ENCODE measurements at places on chromosomes 12 and 14.

- DNase-seq: no peak
These were observed 399.2 kb downstream of the IPO8 start for GRCh38 chr12:30296486-30296885.

DNA sequence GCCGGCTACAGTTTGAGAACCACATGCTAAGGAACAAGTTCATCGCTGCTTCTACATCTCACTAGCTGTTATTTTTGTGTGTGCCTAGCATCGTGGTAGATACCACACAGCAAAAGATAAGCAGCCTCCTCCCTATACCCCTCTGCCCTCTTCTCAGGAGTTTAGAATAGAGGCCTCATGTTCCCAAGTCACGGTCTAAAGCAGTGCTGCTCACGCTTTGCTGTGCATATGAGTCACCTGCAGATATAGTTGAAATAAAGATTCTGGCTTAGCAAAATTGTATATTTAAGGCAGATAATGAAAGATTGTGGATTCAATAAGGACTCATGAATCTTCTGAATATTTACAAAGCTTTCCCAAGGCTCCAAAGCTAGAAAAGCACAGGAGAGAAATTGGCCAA, 28.0 kb downstream of the PLEKHG7 start:
- no peak for DNase-seq

GRCh38 chr14:24299255-24300191, at the start of the genes DHRS1 and NOP9:
TSS of gene DHRS1 (minus strand) at chr14:24299780. CDS start at chr14:24299106, 674 bp downstream.
TSS of gene NOP9 (plus strand) at chr14:24299850. CDS start at chr14:24299955, 105 bp downstream.
- peak; percentile 84 for DNase-seq

GRCh38 chr12:125890971-125891370, 825.7 kb downstream of the AACS start:
- no peak for DNase-seq

DNA sequence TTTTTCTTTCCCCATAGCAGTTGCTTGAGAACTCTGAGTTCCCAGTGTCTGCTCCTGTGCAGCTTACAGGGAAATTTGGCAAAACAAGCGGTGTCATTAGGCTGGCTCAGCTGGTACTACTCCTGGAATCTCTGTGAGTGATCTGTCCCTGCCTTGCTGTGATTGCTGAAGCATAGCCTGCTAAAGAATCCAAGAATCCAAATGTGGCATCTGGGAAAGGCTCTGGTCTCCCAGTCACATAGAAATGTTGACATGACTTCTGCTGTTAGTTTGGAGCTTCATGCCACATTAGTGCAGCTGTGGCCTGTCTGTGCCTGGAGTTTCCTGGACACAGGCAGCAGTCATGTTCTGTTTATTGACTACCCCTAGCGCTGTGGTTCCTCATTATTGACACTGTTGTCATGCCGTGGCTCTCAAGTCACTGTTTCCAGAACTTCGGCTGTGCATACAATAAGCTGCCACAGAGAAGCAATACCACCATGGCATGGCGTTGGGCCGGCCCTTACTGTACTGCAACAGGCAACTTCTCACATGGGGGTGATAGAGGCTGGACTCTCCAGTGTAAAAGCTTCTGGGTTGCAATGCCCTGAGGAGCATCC, 166.8 kb downstream of the MYRFL start:
- DNase-seq: no peak

DNA sequence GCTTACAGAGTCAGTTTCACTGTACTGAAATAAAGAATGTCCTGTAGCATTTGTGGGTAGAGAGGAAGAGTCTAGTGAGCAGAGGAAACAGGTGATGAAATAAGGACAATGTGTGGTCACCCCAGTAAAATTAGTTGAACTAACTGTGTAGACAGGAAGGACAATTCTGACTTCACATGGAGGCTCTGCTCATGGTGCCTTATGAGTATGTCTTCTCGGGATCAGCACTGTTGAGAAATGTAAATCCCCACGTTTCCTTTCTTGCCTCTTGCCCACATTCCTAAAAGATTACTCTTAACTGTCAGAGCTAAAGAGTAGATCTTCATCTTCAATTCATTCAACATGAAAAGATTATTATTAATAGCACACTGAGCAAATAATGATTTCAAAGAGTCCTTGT, 113.2 kb upstream of the FLRT2 start:
- DNase-seq: no peak

- DNase-seq: no peak
These were observed 276.2 kb downstream of the EMP1 start for GRCh38 chr12:13472690-13473089.

GRCh38 chr12:28327722-28328121, 137.5 kb downstream of the CCDC91 start:
- DNase-seq: no peak

- DNase-seq: no peak
These were observed 291.6 kb downstream of the AKAP6 start for GRCh38 chr14:32620724-32621123.

- no peak for DNase-seq
These were observed 96.8 kb downstream of the ERGIC2 start for GRCh38 chr12:29283969-29284700.

GRCh38 chr14:106506881-106507305, 980.5 kb downstream of the TMEM121 start:
- DNase-seq: no peak

- DNase-seq: no peak
These were observed 54.8 kb upstream of the DAAM1 start for GRCh38 chr14:59133709-59134108.

DNA sequence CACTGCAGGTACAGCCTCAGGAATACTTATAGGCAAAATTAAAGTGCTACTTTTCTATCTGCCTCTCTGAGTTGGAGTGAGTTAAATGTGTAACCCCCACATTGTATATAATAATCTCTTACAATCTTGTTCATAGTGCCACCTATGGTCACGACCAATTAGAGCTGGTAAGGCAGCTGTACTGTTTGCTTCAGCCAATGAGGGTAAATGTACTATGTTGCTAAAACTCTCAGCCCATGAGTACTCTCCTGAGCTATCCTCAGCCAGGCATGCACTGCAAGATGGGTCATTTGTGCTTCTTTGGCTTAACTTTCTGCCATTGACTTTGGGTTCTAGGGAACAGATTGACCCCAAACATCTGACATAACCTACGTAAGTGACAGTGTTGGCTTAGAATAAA, 15.0 kb upstream of the MDM2 start:
- no peak for DNase-seq

GRCh38 chr14:102857444-102857843, 65.0 kb upstream of the AMN start:
- no peak for DNase-seq

DNA sequence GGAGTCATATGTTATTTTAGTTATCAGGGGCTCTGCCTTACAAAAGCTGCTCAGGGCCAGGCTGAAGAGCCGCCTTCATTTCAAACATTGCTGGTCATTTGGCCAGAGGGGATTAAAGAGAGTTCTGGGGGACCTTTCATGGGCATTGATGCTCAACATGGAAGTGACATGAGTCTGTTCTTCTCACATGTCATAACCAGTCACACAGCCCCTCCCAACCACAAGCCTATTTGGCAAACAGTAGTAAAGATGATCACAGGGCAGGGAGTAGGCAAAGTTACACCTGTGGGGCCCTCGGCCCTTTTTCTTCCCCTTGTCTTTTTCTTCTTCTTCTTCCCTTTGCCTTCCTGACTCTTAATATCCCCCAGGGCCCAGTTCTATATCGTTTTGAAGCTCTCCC, 33.3 kb downstream of the CFAP54 start:
- no peak for DNase-seq

GRCh38 chr14:90381011-90381786, 15.6 kb upstream of the CALM1 start:
- DNase-seq: no peak

GRCh38 chr12:121804417-121805111, 755 bp downstream of the SETD1B start:
- no peak for DNase-seq

GRCh38 chr12:90572778-90573177, 382.2 kb downstream of the CCER1 start:
- no peak for DNase-seq

GRCh38 chr14:69259168-69259526, 811 bp upstream of the GALNT16 start:
- no peak for DNase-seq

- DNase-seq: no peak
These were observed 2.1 kb upstream of the USP44 start for GRCh38 chr12:95553197-95553943.

GRCh38 chr14:23604675-23605170, 26.1 kb upstream of the JPH4 start:
- no peak for DNase-seq

DNA sequence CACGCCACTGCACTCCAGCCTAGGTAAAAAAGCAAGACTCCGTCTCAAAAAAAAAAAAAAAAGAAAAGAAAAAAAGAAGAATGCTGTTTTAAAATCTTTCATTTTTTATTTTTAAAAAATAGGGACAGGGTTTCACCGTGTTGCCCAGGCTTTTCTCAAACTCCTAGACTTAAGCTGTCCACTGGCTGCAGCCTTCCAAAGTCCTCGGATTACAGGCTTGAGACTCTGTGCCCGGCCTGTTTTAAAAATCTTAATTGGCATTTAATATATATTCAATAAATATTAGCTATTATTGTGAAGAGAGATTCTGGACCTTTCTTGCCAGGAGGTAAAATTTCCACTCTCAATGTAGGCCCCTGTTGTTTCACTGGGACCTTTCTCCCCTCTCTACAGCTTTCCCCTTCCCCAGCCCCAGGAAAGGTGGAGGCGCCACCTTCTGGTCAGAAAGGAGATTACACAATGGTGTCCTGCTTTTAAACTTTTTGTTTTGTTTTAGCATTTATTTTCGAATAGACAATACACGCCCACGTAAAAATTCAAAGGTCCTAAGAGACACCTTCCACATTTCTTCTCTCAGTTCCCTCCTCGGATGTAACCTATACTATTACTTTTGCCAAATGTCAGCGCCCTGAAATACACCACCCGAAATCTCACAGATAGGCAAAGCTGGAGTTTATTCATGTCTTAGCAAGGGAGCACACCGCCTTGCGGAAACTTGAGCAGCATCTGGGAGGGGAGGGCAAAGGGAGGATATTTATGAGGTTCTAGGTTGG, 23.8 kb upstream of the PHC1 start:
- DNase-seq: peak; percentile 19

- DNase-seq: no peak
These were observed 37.0 kb downstream of the TRAFD1 start for GRCh38 chr12:112162241-112162790.

DNA sequence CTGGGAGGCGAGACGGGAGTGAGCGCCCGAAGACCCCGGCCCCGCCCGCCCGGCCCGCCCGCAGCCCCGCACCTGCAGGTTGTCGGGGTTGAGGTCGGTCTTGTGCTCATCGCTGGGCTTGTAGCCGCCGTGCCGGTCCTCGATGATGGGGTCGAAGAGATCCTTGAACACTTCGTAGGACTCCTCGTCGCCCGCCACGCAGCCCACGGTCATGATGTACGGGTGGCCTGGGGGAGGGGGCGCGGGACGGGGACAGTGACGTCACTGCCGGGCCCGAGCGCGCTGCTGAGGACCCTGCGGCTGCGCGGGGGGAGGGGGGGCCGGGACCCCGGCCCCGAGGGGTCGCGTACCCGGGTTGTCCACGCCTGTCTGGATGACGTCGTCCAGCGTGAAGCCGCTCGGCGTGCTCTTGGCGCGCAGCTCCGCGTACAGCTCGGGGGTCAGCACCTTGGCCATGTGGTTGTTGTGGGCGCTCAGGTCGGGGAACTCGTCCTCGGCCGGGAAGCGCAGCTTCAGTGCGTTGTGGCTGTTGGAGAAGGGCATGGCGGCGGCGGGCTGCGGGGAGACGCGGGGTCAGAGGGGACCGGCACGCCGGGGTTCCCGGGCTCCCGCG, 573 bp downstream of the CKB start:
- DNase-seq: no peak

DNA sequence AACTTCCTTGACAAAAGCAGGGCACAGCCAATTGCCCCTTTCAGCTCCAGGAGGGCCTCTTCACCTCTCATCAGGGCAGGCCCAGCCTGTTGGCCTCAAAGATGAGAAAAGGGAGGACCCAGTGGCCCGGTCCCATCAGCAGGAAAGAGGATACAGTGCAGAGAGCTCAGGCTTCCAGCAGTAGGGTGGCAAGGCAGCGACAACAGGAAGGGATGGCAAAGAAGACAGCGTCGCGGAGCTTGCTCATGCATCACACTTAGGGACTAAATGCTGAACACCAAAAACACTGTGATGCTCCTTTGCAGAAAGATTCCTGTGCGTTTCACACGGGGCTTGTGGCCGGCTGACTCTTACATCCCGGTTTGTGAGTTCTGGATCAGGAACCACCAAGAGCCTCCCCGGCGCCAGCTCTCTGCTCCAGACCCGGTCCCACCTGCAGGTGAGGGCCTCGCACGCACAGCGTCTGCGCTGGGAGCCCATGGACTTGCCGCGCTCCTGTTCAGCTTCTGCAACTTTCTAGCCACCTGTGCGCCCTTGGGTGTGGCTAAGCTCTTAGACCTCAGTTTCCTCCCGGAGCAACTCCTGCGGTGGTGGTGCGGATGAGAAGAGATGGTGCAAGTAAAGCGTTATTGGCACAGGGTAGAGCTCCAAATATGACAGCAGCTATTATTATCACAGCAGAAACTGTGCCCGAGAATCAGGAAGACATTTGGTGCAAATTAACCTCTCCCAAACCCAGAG, 15.3 kb upstream of the BCL7A start:
- DNase-seq: no peak

DNA sequence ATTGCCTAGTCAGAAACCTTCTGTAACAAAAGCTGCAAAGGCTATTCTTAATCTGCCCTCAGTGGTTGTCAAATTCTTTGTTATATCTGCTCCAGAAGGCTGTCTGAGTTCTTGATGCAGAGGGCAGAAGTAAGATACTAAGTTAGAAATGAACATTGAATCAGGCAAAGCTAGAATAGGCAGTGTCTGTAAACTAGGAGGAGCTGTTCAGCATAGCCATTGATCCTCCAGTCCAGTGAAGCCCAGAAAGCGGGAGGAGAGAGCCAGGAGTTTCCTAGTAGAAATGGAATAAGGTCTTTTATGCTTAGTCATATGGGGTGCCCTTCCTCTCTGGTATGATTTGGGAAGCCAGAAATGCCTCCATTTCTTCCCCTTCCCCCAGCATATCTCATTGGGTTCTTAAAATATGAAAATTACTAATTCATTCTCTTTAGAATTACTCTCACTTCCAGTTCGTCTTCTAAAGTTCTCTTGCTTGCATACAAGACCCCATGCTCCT, 76.2 kb downstream of the APAF1 start:
- DNase-seq: no peak

- no peak for DNase-seq
These were observed 6.0 kb downstream of the PLD4 start for GRCh38 chr14:104930526-104931303.

DNA sequence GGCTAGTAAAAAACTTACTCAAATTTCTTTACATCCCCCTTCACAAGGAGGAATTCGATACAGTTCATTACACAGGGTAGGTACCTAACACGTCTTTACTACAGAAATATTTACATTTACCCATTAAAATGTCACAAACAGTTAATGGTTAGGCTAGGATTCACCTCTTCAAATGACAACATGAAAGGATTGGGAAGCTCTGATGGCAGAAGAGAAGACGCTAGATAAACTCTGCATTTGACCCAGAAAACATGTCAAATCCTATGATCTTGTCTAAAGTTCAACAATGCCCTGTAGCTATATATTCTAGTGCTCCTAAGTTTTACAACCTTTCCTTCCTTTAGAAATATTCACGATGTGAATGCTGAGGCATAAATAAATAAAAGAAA, 64.8 kb downstream of the DENND5B start:
- DNase-seq: no peak

- DNase-seq: no peak
These were observed 20.2 kb downstream of the E2F7 start for GRCh38 chr12:77045183-77045582.

Measured in activated CD8-positive, alpha-beta memory T cell treated with anti-CD3 and anti-CD28 coated beads for 1 hour (primary cell).